Sigmoid colon (tissue), 7 donors: ENCODE measurements at places on chromosomes 12 and 14. TPM values are rescaled to one million over a fixed set of nuclear protein-coding genes. Genes with fewer than 3 reads are reported as not detected.

The AMIGO2 gene
- total RNA-seq = 68.1 TPM

DNA sequence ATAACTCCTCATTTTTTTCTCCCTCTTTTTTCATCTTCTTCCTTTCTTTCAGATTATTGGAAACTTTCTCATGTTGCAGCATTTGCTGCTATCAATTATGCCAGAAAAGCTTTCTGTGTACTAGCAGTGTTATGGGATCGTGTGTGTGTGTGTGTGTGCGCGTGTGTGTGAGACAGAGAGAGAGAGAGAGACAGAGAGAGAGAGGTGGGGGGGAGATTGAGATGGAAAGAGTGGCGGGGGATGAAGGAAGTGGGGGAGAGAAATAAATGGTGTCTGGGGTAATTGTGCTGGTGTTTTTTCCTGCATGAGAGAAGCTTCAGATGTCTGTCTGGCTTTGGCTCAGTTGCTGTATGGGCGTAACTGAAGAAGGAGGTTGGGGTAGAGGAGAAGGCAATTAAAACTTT, 268.9 kb downstream of the RAD51B start:
- no peaks in the 10 kb centered on the region for H3K27me3 ChIP-seq
- peak; percentile 74 for DNase-seq
- H3K4me3 ChIP-seq = peak overlapping the region; percentile 27
- H3K27ac ChIP-seq = peak overlapping the region; percentile 15
- H3K36me3 ChIP-seq = no peaks in the 10 kb centered on the region

DNA sequence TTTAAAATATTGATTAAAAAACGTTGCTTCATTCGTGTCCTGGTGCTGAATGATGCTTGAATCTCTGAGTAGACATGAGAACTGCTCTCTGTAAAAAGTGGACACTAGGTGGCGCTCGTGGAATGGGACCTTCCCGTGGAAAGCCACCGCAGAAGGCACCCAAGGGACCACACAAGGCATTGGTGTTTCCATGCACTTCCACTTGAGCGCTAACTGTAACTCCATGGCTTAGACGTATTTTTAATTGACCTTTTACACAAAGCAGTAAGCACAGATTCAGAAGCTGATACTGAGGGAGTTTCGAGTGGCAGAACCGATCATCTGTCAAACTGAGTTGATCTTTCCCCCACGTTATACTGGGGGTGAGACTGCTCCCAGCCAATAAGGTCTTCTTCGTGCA, 135.3 kb downstream of the PRKCH start:
- H3K4me1 ChIP-seq = no peaks in the 10 kb centered on the region
- no peak overlapping the region for H3K4me3 ChIP-seq
- no peaks in the 10 kb centered on the region for H3K36me3 ChIP-seq
- peak; percentile 87 for DNase-seq
- H3K27me3 ChIP-seq = no peaks in the 10 kb centered on the region

- DNase-seq = no peak
- no peak overlapping the region for H3K4me3 ChIP-seq
- no peaks in the 10 kb centered on the region for H3K4me1 ChIP-seq
These were observed 35.8 kb downstream of the MTHFD1 start for GRCh38 chr14:64423987-64424386.

DNA sequence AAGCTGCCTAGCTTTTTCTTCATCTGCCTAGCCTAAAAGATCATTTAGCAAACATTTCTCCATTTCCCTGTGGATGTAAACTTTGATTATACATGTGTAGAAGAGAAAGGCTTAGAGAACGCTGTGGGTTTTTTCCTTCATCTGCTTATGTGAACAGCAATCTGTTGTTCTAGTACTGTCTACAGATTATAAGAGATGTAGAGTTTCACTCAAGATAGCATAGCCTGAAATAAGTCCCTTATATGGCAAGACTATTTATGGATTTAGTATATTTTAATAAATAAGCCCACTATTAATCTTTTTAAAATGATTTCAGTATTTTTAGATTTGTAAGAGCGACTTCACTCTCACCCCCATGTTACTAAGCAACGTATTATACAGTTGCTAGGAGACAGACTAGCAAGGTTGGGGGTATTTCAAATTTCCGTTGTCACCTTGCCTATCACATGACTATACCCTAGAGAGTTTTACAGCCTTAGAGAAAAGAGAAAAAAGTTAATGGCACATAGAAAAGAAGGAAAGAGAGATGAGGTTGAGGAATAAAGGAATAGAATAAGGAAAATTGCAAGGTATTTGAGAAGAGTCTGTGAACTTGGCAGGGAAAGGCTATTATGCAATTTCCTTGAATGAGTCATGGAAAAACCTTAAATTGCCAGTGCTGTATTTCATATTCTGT, 12.2 kb upstream of the TUBA1A start:
- peak overlapping the region; percentile 86 for H3K27ac ChIP-seq
- H3K4me3 ChIP-seq = no peak overlapping the region
- H3K27me3 ChIP-seq = no peaks in the 10 kb centered on the region

GRCh38 chr12:76446090-76446489, 97.9 kb upstream of the BBS10 start:
- H3K27me3 ChIP-seq = no peaks in the 10 kb centered on the region
- H3K4me1 ChIP-seq = peaks cover 11% of the 10 kb centered on the region
- H3K36me3 ChIP-seq = no peaks in the 10 kb centered on the region
- no peak for DNase-seq
- no peak overlapping the region for H3K4me3 ChIP-seq

- no peaks in the 10 kb centered on the region for H3K36me3 ChIP-seq
- no peak overlapping the region for H3K4me3 ChIP-seq
- no peaks in the 10 kb centered on the region for H3K27me3 ChIP-seq
- no peak overlapping the region for H3K27ac ChIP-seq
These were observed 6.3 kb upstream of the NYNRIN start for GRCh38 chr14:24392325-24393091.

DNA sequence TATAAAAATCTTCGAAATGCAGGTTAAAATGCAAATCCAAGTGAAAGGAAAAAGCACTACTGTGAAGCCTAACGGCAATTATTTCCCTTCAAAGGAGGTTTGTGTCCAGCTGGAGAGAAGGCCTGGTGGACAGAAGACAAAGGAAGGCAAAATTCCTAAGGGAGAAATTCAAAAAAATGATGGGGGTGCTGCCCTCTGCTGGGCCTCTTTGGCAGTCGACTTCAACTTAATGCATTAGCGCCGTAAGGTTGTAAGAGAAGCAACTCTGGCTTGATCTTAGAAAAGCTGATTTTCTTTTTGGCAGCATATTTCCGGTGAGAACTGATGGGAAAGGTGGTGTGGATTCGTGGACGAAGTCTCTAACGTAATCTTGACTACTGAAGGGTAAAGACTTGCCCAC, 34.3 kb upstream of the CHFR start:
- no peaks in the 10 kb centered on the region for H3K27me3 ChIP-seq
- H3K4me1 ChIP-seq = no peaks in the 10 kb centered on the region
- H3K4me3 ChIP-seq = no peak overlapping the region
- H3K27ac ChIP-seq = no peak overlapping the region

The KRT7 gene
- not detected for total RNA-seq

DNA sequence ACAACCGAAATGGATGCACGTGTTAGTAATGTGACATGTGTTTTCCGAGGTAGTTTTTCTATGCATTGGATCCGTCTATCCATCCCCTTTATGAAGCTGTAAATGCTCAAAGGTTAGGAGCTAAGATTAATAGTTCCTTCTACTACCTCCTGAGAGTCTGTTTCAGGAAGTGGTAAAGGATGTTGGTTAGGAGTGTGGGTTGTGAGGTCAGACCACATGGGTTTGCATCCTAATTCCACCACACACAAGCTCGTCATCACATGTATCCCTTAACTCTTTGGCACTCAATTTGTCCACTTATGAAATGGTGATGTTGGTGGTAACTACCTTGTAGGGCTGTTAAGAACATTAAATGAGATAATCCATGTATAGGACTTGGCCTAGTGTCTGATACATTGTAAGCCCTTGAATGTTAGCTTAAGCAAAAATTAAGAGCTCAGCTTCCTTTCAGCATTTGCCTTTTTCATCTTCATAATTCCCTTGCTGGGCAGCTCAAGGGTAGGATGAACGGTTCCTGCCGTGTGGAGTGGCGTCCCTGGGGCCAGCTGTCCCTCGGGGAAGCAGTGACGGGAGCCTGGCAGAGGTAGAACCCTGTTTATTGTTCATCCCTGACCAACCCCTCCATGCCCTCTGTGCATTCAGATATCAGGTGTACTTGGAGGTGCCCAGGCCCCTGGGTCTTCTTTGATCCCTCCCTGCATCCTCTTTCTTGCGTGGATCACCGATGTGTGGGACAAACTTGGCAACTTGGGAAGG, 52.3 kb downstream of the TSPAN9 start:
- H3K27me3 ChIP-seq = no peaks in the 10 kb centered on the region
- H3K4me3 ChIP-seq = no peak overlapping the region
- DNase-seq = no peak
- H3K4me1 ChIP-seq = peaks cover 20% of the 10 kb centered on the region
- H3K27ac ChIP-seq = no peak overlapping the region

DNA sequence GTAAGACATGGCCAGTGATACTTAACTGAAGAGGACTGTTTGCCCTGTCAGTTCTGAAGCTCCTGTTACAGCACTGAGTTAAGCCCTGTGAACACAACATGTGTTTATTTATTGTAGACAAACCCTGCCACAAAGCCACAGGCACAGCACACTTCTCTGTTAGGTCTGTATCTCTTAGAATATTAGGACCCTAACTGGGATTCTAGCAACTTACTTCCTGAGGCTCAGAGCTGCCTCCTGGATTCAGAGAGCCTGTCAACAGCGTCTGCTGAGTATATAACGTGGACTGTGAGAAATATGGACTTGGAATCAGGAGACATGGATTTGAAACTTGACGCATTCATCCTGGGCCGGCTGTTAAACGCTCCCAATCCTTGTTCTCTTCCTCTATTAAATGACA, 135.0 kb upstream of the HIF1A start:
- no peak overlapping the region for H3K4me3 ChIP-seq
- no peaks in the 10 kb centered on the region for H3K27me3 ChIP-seq
- H3K27ac ChIP-seq = no peak overlapping the region
- peaks cover 16% of the 10 kb centered on the region for H3K4me1 ChIP-seq

DNA sequence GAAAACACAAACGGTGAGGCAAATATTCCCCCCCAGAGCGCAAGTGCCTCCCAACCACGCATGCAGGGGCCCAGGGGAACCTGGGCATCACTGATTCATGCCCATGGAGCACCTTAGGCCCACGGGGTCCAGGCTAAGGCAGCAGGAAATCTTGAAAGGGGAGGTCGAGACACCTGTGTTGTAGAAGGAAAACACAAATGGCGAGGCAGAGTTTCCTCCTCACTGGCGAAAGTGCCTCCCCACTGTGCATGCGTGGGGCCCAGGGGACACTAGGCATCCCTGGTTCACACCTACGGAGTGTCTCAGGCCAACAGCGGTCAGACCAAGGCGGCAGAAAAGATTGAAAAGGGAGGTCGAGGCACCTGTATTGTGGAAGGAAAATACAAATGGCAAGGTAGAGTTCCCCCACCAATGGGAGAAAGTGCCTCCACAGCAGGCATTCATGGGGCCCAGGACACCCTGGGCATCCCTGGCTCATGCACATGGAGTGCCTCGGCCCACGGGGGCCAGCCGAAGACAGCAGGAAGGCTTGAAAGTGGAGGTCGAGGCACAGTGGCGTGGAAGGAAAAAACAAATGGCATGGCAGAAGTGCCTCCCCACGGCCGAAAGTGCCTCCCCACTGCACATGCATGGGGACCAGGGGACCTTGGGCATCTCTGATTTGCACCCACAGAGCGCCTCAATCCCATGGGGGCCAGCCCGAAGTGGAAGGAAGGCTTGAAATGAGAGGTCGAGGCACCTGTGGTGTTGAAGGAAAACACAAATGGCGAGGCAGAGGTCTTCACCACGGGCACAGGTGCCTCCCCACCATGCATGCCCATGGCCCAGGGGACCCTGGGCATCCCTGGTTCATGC, 368.8 kb downstream of the ALG10 start:
- H3K4me3 ChIP-seq = no peak overlapping the region
- H3K27ac ChIP-seq = no peak overlapping the region
- H3K36me3 ChIP-seq = no peaks in the 10 kb centered on the region
- no peaks in the 10 kb centered on the region for H3K4me1 ChIP-seq

GRCh38 chr12:132430838-132431774, 58.8 kb upstream of the FBRSL1 start:
- no peak for DNase-seq
- H3K4me1 ChIP-seq = peaks cover 19% of the 10 kb centered on the region
- no peaks in the 10 kb centered on the region for H3K36me3 ChIP-seq
- H3K27me3 ChIP-seq = no peaks in the 10 kb centered on the region

- no peaks in the 10 kb centered on the region for H3K4me1 ChIP-seq
- no peak for DNase-seq
- H3K27ac ChIP-seq = no peak overlapping the region
- no peak overlapping the region for H3K4me3 ChIP-seq
- H3K27me3 ChIP-seq = no peaks in the 10 kb centered on the region
These were observed 51.1 kb downstream of the MIS18BP1 start for GRCh38 chr14:45201905-45202304.

The C1QL4 gene
- total RNA-seq = not detected

DNA sequence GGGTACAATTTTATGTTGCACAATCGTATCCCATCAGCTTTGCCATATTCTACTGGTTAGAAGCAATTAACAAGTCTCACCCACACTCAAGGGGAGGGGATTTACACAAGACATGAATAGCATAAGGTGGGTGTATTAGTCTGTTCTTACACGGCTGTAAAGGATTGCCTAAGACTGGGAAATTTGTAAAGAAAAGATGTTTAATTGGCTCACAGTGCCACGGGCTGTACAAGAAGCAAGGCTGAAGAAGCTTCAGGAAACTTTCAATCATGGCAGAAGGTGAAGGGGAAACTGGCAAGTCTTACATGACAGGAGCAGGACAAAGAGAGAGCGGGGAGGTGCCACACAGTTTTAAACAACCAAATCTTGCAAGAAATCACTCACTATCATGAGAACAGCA, 231.8 kb upstream of the AMIGO2 start:
- no peak overlapping the region for H3K4me3 ChIP-seq
- H3K36me3 ChIP-seq = no peaks in the 10 kb centered on the region
- no peak overlapping the region for H3K27ac ChIP-seq
- no peak for DNase-seq
- no peaks in the 10 kb centered on the region for H3K4me1 ChIP-seq

DNA sequence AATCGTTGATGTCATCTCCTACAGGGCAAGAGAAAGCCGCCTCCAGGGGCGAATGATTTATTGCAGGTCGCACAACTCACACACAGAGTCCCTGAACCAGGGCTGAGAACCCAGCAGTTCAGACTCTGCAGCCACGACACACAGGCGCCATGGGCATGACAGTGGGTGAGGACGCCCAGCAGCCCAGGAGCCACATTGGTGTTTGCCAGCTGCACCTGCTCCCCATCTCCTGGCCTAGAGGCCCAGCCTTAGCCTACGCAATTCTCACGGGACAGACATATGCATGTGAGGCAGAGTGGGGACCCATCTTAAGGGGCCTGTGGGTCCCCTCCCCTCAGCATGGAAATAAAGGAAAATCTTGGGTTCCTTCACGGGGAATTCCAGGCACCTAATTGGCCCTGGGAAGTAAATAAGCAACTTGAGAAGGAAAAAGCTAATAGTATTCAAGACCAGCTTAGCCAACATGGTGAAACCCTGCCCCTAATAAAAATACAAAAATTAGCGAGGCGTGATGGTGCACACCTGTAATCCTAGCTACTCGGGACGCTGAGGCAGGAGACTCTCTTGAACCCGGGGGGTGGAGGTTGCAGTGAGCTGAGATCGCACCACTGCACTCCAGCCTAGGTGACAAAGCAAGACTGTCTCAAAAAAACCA, 69.3 kb downstream of the RIMBP2 start:
- H3K27me3 ChIP-seq = no peaks in the 10 kb centered on the region
- peak; percentile 29 for DNase-seq
- H3K27ac ChIP-seq = no peak overlapping the region
- H3K36me3 ChIP-seq = no peaks in the 10 kb centered on the region
- no peaks in the 10 kb centered on the region for H3K4me1 ChIP-seq

- H3K4me1 ChIP-seq = no peaks in the 10 kb centered on the region
- no peaks in the 10 kb centered on the region for H3K27me3 ChIP-seq
- H3K4me3 ChIP-seq = no peak overlapping the region
- H3K36me3 ChIP-seq = no peaks in the 10 kb centered on the region
- H3K27ac ChIP-seq = no peak overlapping the region
These were observed 41.0 kb downstream of the RPGRIP1 start for GRCh38 chr14:21320913-21321312.

The GNB3 gene
- 8.9 TPM for total RNA-seq
